ENCODE measurements at places on chromosomes 2 and 18.
A peak's percentile ranks its signal among the peaks of the same experiment; 100 is the strongest.

DNA sequence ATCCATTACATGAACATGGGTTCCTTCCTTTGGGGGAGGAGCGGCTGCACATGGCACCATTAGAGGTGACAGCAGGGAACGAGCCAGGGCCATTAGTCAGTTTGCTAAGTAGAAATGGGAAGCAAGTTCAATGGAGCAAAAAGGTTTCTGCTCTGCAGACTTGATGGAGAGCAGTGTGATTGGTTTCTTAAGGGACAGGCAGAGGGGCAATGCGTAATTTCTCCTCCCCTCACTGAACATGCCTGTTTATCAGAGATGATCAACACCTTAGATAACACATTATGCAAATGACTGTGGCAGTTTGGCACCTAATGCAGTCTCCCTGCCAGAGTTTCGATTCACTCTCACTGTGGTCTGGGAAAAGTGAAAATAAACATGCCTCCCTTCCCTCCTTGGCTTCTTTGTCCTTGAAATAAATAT, 414.5 kb downstream of the STK39 start:
- H3K4me1 ChIP-seq, result no peaks in the 10 kb centered on the region
- no peaks in the 10 kb centered on the region for H3K27me3 ChIP-seq
- no peak overlapping the region for H3K27ac ChIP-seq
- H3K4me3 ChIP-seq, result no peak overlapping the region
- no peaks in the 10 kb centered on the region for H3K36me3 ChIP-seq

GRCh38 chr2:54975598-54976492, 74.4 kb downstream of the RTN4 start:
- no peak for DNase-seq
- peak overlapping the region; percentile 31 for H3K27ac ChIP-seq
- H3K4me3 ChIP-seq, result no peak overlapping the region

- H3K4me1 ChIP-seq, result no peaks in the 10 kb centered on the region
- peak overlapping the region; percentile 41 for H3K27ac ChIP-seq
- no peaks in the 10 kb centered on the region for H3K36me3 ChIP-seq
- no peak for DNase-seq
- no peak overlapping the region for H3K4me3 ChIP-seq
Observed at GRCh38 chr2:64192125-64192479, 47.9 kb upstream of the PELI1 start.

- H3K4me3 ChIP-seq, result no peak overlapping the region
- H3K36me3 ChIP-seq, result no peaks in the 10 kb centered on the region
- DNase-seq, result no peak
- no peak overlapping the region for H3K27ac ChIP-seq
Observed at GRCh38 chr2:74740741-74741431, 86.8 kb downstream of the SEMA4F start.

- no peaks in the 10 kb centered on the region for H3K36me3 ChIP-seq
- no peak overlapping the region for H3K27ac ChIP-seq
- no peak overlapping the region for H3K4me3 ChIP-seq
- no peak for DNase-seq
- H3K4me1 ChIP-seq, result no peaks in the 10 kb centered on the region
Observed at GRCh38 chr2:162071001-162071400, 3.0 kb downstream of the DPP4 start.

- H3K27ac ChIP-seq, result no peak overlapping the region
- no peak for DNase-seq
- no peak overlapping the region for H3K4me3 ChIP-seq
- H3K36me3 ChIP-seq, result peaks cover 6% of the 10 kb centered on the region
Observed at GRCh38 chr2:218470448-218470847, 51.5 kb downstream of the VIL1 start.

- H3K27me3 ChIP-seq, result no peaks in the 10 kb centered on the region
- no peak overlapping the region for H3K4me3 ChIP-seq
- no peak overlapping the region for H3K27ac ChIP-seq
- peaks cover 3% of the 10 kb centered on the region for H3K4me1 ChIP-seq
Observed at GRCh38 chr2:127517465-127517864, 8.8 kb downstream of the IWS1 start.

DNA sequence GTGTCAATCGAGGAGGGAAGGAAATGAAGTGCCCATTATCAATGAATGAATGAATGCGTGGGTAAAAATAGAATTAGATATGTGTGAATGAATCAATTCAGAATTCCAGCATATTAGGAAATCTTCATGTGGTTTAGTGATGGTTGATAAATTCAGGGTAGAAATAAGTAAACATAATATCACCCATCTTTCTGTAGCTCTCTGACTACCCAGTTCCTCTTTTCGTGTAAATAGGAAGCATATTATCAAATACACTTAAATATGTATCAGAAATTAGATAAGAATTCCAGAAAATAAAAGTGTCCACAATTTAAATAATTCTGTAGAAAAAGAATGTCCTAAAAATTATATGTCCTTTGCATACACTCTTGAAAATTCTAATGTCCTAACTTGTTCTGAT, 552.9 kb upstream of the LRATD1 start:
- no peaks in the 10 kb centered on the region for H3K36me3 ChIP-seq
- H3K27me3 ChIP-seq, result no peaks in the 10 kb centered on the region
- no peak for DNase-seq
- H3K4me3 ChIP-seq, result no peak overlapping the region
- H3K4me1 ChIP-seq, result no peaks in the 10 kb centered on the region
- H3K27ac ChIP-seq, result no peak overlapping the region

GRCh38 chr18:23941791-23942190, 72.8 kb upstream of the TTC39C start:
- H3K27ac ChIP-seq, result no peak overlapping the region
- H3K4me1 ChIP-seq, result no peaks in the 10 kb centered on the region
- H3K36me3 ChIP-seq, result no peaks in the 10 kb centered on the region
- no peak overlapping the region for H3K4me3 ChIP-seq

DNA sequence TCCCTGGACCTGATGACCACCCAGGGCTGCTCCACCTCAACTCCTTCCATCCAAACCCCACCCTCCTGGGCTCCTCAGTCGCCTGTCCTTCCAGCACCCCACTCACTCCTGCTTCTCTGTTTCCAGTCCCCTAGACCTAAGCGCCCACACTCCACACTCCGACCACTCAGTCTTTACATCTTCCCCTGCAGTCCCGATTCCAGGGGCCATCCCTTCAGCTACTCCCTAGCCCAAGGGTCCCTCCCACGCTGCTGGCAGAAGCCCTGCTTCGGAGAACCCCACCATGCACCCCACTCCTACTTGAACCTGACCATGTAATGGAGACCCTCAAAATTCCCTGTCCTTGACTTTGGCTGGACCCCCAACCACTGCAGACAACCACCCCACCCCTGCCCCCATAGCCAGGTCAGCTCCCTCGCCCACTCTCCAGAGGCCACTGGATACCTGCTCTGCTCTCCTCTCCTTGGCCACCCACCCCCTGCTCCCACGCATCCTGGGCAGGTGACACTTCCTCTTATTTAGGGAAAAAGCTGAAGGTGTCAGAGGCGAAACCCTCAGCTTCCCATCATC, 28.2 kb downstream of the EMX1 start:
- H3K27me3 ChIP-seq, result no peaks in the 10 kb centered on the region
- H3K4me3 ChIP-seq, result no peak overlapping the region
- H3K4me1 ChIP-seq, result no peaks in the 10 kb centered on the region
- no peak for DNase-seq

- no peaks in the 10 kb centered on the region for H3K36me3 ChIP-seq
- no peaks in the 10 kb centered on the region for H3K4me1 ChIP-seq
- no peak for DNase-seq
- no peaks in the 10 kb centered on the region for H3K27me3 ChIP-seq
Observed at GRCh38 chr18:66795051-66795450, 191.2 kb upstream of the CDH19 start.

GRCh38 chr18:36589857-36590543, 238.8 kb downstream of the TPGS2 start:
- no peaks in the 10 kb centered on the region for H3K36me3 ChIP-seq
- no peaks in the 10 kb centered on the region for H3K4me1 ChIP-seq
- peak overlapping the region; percentile 87 for H3K27ac ChIP-seq
- DNase-seq, result no peak
- H3K4me3 ChIP-seq, result no peak overlapping the region

GRCh38 chr2:209146682-209147320, 277.0 kb upstream of the MAP2 start:
- no peak overlapping the region for H3K4me3 ChIP-seq
- H3K27me3 ChIP-seq, result no peaks in the 10 kb centered on the region
- no peaks in the 10 kb centered on the region for H3K36me3 ChIP-seq
- no peak for DNase-seq
- H3K4me1 ChIP-seq, result no peaks in the 10 kb centered on the region

- H3K4me1 ChIP-seq, result peaks cover 3% of the 10 kb centered on the region
- no peaks in the 10 kb centered on the region for H3K36me3 ChIP-seq
- no peak for DNase-seq
Observed at GRCh38 chr2:171409436-171409971, 24.3 kb downstream of the METTL8 start.

DNA sequence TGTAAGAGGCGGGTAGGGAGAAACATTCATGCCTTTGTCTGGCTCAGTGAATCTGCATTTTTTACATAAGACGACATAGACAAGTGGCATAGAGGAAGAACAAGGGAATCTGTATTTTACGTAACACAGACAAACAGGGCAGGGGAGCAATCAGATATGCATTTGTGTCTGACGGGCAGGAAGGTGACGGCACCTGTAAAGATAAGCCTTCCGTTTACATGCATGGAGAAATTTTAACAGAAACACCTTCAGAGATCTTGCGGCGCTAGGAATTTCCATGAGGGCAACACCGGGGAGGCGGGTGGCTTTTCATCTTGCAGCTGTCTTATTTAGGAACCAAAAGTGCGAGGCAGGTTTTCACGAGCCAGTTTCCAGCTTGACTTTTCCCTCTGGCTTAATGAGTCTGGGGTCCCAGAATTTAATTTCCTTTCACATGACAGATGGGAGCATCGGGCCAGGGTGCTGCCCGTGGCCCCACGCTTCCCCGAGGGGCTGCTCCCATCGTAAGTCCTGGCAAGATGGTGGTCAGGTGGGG, 42.6 kb downstream of the RTP5 start:
- no peaks in the 10 kb centered on the region for H3K27me3 ChIP-seq
- H3K4me1 ChIP-seq, result no peaks in the 10 kb centered on the region
- H3K27ac ChIP-seq, result no peak overlapping the region
- no peak overlapping the region for H3K4me3 ChIP-seq
- no peak for DNase-seq

DNA sequence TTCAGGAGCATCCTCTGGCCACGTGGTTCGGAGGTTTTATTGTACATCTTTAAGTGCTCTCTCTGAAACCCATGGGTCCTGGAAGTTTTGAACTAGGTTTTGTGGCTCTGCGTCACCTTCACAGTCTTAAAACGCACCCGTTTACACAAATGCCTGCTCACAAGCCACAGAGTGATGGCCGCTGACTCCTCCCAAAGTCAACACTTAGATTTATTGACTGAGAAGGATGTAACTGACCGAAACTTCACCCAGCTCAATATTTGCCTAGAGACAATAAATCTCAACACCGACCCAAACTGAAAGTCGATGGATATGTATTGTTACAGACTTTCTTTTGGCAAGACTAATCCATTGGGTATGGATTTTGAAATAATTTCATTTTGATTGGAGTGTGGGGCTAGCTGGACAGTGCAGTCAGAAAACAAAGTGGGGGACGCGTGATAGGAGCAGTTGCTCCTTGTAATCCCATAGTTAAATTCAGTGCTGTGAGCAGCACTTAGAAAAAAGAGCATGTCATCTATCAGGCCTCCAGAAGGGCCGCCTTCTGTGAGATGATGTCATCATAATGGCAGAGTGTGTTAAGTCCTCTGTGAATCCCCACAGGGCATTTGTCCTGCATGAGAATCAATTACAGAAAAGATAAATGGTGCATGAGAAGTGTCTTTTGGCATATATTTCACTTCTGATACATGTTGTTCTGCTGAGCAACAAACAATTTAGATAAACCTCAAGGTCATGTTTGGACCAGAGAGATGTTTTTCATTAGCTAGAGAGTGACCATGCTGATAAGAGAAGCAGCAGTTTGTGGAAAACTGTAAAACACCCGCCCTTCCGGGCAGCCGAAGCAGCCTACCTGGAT, 183.7 kb downstream of the INO80D start:
- no peaks in the 10 kb centered on the region for H3K36me3 ChIP-seq
- no peaks in the 10 kb centered on the region for H3K27me3 ChIP-seq
- H3K4me1 ChIP-seq, result no peaks in the 10 kb centered on the region
- DNase-seq, result no peak
- no peak overlapping the region for H3K4me3 ChIP-seq

GRCh38 chr2:121791801-121792221, 36.4 kb downstream of the TSN start:
- H3K4me3 ChIP-seq, result no peak overlapping the region
- H3K27ac ChIP-seq, result no peak overlapping the region
- H3K27me3 ChIP-seq, result peaks cover 2% of the 10 kb centered on the region
